ENCODE measurements at places on chromosomes 3 and 15. TPM values are rescaled to one million over a fixed set of nuclear protein-coding genes. Genes with fewer than 3 reads are reported as not detected.
A peak's percentile ranks its signal among the peaks of the same experiment; 100 is the strongest.

PP2D1 gene
- not detected for total RNA-seq

CHAC1 gene
- total RNA-seq, result 4.7 TPM

GRCh38 chr15:87293031-87293430, 963.5 kb downstream of the NTRK3 start:
- no peak for DNase-seq

- no peak for DNase-seq
Measured at GRCh38 chr3:33936171-33936920, 137.9 kb downstream of the PDCD6IP start.

DNA sequence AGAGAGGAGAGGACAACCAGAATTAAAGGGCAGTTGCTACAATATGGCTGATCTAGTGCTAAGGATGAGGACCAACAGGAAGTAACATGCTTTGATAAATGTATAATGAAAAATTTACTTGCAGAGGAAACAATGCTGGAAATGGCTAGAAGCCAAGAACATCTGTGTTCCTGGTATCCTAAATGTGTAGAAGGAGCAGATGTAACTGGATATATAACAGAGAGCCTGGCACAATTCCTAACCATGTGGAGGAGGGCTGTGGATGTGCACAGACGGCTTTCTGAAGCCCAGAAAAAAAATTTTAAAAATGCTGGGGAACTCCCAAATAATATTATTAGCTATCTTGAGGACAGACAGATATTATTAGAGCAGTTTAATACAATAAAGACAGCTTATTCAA, 159.4 kb upstream of the GBE1 start:
- DNase-seq, result no peak

CPNE9 gene
- total RNA-seq, result not detected

DNA sequence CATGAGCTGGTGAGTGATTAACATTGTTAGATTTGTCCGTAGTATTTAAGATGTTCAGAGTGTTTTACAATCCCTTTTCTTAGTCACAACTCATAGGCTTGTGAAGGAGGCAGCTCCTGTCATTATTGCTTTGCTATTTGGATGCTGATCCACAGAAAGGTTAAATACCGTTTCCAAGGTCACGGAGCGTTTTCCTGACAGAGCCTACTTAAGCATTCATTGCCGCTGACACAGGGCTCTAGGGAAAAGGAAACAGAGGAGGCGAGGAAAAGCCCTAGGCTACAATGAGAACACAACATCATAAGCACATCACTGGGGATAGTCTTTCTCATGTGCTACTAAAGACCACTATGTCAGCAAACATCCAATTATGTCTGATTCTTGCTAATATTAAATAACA, 38.5 kb upstream of the CPB1 start:
- DNase-seq, result no peak

GRCh38 chr3:114880078-114880477, 267.0 kb downstream of the ZBTB20 start:
- DNase-seq, result no peak

FRMD4B gene
- total RNA-seq, result 1.2 TPM

DNA sequence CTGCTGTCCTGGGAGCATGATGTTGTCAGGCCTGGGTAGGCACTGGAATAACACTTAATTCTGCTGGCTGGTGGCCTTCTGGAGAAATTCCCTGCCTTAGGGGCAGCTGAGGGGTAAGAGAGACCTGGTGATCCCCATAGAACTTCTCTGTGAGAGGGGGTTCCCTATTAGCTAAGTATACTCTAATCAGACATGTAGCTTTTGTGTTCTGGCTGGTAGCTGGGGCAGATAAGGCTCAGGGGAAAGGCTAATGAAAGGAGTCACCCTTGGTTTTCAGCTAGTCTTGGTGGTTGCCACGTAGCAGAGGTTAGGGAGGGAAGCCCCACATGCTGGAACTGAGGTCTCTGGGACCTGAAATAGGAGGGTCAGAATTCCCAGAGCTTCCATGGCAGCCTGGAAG, 952 bp upstream of the HDDC3 start:
- DNase-seq, result no peak

SLC26A6 gene
- 16.9 TPM for total RNA-seq

ST6GAL1 gene
- 9.4 TPM for total RNA-seq

- no peak for DNase-seq
Measured at GRCh38 chr3:14441920-14442300, 39.5 kb downstream of the SLC6A6 start.

CPN2 gene
- not detected for total RNA-seq

GPR27 gene
- not detected for total RNA-seq

PLA1A gene
- total RNA-seq, result not detected

- DNase-seq, result no peak
Measured at GRCh38 chr3:175105066-175105465, 245.9 kb downstream of the NAALADL2 start.

GOLGA6L10 gene
- total RNA-seq, result 0.07 TPM

GRCh38 chr3:48820612-48821324, 26.9 kb downstream of the PRKAR2A start:
- DNase-seq, result no peak

GRCh38 chr15:41983221-41983620, 10.9 kb upstream of the EHD4 start:
- DNase-seq, result no peak

- peak; percentile 57 for DNase-seq
Measured at GRCh38 chr3:45109771-45110508, 36.2 kb downstream of the CDCP1 start.

DNA sequence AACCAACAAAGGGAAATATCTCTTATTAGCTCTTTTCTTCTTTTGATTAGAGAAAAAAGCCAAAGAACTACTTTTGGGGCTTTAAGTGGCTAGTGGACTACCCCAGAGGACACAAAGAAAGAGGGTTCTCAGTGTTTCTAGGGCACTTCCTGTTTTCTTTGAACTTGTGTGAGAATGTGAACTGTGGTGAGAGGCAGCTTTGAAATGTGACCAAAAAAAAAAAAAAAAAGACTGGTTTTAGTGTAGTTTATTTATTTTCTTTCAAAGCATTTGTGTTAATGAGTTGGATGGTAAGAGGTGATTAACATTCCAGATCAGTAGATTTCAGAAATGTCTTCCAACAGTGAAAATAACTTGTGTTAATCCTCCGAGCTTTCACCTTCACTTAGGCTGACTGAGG, 32.4 kb downstream of the SELENOT start:
- no peak for DNase-seq
